ENCODE measurements at places on chromosomes 11 and 22. TPM values are rescaled to one million over a fixed set of nuclear protein-coding genes. Genes with fewer than 3 reads are reported as not detected.

Gene GPR83
- 0.04 TPM for polyA plus RNA-seq

Gene DRD4
- not detected for polyA plus RNA-seq

Gene CRYAB
- polyA plus RNA-seq, result 11,485 TPM

Gene TOMM22
- polyA plus RNA-seq, result 45.6 TPM

Gene PHOX2A
- polyA plus RNA-seq, result not detected

All from heart left ventricle (tissue), 16 donors.